ENCODE measurements at places on chromosomes 1 and 21.

DNA sequence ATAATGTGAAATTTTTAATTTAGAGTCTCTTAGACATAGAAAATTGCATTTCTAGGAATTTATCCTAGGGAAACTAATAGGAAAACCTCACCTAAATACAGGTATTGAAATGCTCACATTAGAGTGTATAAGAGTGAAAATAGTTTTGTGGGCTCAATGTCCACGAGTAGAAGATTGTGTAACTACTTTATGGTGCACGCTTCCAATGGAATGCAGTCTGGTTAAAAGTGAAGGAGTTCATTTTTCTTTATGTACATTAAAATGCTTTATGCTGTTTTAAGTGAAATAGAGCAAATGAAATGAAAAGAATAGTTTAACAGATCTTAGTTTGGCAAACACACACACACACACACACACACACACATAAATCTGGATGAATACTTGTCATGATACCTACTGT is 278.2 kb downstream of the USP25 start:
- no peak for DNase-seq

DNA sequence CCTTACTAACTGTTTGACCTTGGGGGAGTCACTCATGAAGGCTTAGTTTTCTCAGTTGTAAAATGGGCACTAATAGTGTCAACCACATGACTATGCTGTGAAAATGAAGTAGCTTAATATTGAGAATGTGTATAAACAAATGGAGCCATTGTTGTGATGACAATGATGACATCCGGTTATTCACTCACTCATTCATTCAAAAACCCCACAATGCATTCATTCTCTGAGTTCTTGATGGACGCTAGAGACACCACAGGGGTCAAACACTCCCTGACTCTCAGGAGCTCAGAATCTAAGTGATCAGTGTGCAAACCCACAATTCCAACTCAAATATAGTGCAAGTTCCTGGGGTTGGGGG is 138.9 kb downstream of the FOXD2 start:
- no peak for DNase-seq

DNA sequence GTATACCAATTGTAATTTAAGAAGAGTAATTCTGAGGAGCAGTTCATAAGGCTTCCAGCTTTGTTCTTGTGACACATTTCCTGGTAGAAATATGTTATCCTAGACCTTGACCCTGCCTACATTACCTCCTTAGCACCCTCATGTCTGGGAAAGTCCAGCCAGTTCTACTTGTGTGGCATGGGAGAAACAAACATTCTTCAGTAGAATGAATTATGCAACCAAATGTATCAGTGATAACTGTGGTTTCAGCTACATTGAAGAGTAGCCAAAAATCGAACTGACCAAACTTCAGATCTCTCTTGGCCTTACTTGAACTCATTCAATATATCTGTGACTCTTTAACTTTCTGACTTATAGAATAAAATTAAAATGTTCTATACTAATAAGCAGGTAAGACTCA is 308.1 kb upstream of the LYPLAL1 start:
- DNase-seq = no peak

DNA sequence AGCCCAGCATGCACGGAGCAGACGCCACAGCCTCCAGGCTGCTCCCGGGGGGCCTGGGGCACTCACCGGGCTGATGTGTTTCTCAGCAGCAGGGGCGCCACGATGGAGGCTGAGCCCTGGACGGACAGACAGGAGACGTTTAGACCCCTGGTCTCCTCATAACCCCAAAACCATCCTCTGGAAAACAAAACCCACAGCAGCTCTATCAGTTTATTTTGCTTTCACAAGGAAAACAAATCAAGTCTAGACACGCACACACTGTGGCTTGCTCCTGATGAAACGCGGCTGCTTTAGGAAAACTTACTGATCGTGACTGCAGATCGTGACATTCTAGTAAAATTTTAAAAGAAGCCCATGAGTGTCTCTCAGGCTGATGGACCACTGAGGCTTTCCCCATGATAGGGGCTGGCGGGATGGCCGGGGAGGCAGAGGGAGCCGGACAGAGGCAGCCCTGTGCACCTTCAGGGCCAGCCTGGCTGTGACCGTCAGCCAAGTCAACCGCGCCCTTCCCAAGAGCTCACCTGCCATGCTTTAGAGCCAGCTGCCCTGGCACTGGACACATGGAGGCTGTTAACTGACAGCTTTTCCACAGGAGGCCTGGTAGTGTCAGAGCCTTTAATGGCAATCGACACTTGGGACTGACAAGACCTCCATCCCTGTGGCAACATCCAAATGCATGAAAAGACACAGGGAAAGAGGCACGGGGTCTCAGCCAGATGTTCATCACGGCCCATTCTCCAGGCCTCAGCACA is 5.2 kb downstream of the POFUT2 start:
- no peak for DNase-seq

GRCh38 chr1:169943963-169944526 is 50.3 kb upstream of the SCYL3 start:
- DNase-seq = no peak

DNA sequence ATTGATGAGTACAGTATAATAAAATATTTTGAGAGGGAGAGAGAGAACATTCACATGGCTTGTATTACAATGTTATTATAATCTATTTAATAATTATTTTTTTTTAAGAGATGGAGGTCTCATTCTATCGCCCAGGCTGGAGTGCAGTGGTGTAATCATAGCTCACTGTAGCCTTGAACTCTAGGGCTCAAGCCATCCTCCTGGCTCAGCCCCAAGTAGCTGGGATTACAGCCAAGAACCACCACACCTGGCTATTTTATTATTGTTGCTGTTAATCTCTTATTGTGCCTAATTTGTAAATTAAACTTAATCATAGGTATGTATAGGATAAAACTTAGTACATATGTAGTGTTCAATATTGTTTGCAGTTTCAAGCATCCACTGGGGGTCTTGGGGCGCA is 57.8 kb downstream of the HS2ST1 start:
- no peak for DNase-seq

DNA sequence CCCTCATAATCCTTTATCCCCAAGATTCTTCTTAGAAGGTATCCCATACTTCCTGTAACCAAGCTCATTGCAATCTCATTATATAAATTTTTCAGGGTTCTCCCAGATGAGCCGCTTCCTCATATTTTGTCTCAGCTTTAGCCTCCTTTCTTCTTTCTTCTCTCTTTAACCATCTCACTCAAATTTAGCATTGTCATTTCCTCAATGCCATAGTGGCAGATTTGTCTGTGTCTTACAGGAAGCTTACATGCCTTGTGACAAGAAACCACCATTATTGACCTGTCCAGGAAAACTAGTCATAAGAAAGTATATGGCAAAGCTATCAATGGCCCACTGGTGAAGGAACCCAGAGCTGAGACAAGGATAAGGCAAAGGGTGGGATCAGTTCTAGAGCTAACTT is 6.0 kb upstream of the FCRL2 start:
- peak; percentile 2 for DNase-seq

DNA sequence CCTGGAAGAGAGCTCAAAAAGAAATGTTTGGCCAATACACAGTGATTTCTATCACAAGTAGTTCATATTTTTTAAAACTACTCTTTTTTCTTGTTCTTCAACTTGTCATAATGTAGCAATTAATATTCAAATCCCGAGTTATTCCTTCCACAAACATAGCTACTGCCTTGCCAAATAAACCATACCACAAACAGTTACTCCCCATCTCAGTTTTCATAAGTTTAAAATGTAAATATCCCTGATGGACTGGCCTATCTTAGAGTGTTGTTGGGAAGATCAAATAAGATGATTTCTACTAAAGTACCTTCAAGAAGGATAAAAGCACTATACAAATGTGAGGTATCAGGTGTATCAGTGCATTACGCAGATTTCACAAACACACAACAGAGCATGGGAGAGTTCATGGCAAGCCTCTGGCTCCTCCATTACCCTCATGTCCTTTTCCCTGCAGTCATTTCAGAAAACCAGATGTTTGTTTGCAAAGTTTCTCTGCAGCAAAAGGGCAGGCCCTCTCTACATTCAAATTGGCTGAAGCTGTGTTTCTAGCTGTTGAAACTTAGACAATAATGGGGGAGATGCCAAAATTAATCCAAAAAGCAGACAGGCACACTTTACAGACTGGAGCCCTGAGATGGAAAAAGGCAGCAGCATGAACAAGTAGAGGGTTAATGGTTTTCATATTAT is 16.1 kb downstream of the WLS start:
- no peak for DNase-seq

GRCh38 chr1:17585266-17585987 is 45.9 kb downstream of the ARHGEF10L start:
- no peak for DNase-seq

DNA sequence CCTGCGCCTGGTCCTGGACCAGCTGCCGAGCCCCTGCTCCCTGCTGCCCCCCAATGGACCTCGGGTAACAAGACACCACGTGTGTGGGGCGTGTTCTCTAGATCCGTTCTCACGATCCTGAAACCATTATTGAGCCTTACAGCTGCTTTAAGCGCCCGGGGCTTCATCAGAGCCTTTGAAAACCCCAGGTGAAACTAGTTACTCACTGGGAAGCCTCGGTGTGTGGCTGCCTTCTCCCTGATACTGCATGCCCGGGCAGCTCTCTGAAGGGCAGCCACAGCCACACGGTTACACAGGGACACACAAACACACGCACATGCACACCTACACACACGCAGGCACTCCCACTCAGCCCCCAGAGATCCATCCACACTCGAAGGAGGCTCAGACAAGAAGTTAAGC is 5.3 kb downstream of the HES2 start:
- DNase-seq = peak; percentile 68

DNA sequence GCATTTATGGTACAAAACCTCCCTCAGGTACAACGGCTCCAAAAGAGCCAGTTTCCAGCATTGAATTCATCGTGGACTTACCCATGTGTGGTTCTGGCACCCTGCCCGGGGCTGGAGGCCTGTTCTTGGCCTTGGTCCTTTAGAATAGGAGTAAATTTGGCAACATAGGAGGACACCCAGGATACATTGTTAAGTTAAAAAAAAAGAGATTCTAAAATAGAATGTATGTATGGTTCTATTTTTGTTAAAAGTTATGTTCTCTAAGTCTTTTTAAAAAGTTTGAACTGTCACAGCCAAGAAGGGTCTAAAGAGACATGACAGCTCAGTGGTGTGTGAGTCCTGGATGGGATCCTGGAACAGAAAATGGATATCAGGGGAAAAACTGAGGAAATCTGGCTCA is 25.9 kb downstream of the EPHX1 start:
- DNase-seq = no peak

DNA sequence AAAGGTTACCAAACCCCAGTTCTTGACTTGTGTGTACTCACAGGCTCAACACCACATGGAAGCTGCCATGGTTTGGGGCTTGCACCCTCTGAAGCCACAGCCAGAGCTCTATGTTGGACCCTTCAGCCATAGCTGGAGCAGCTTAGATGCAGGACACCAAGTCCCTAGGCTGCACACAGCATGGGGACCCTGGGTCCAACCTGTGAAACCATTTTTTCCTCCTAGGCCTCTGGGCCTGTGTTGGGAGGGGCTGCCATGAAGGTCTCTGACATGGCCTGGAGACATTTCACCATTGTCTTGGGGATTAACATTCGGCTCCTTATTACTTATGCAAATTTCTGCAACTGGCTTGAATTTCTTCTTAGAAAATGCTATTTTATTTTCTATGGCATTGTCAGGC is 62.1 kb upstream of the PRRX1 start:
- DNase-seq = no peak

DNA sequence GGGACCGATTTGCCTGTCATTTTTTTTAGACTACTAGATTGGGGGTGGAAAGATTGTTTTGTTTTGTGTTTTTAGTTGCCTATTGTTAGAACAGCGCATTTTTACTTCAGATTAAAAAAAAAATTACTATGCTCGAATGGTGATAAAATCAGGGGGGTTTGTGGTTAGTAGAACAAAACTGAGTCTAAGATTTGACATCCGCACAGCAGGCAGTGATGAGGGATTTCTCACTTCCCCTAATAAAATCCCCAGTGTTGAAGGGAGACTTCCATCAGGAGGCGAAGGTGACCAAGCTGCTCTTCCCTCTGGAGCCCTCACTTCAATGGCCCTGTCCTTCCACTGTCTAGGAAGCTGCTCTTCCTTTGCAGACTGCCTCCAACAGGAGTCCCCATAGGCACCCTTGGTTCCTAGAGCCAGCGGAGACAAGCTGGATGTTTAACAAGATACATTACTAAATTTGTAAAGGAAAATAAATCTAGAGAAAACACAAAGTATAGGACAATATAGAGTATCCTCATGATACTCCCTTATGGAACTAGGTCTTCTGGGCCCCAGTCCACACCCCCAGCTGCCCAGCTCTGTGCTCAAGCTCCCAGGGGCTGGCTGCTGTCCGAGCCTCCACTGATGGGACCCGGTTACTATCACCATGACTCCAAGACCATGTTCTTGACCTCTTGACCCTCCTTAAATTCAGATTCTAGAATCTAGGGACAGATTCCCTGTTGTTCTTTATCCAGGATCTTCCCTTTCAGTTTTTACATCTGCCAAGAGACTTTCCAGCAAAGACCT is 31.0 kb downstream of the TENT5C start:
- no peak for DNase-seq

DNA sequence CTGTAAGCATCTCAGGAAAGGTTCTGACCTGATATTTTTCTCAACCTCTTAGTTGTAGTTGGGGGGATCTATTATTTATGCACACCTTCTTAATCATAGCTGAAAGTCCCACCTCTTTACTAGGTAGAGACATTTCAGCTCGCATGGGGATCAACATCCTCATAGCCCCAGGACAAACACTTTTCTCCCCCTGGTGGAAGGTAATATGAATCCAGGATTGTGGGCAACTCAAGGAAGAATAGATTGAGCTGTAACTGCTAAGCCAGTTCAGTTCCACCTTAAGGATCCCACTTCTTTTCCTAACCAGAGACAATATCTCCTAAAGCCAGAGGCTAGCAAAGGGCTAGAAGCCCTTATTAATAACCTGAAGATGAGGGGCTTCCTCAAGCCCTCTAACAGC is 25.4 kb upstream of the SMYD3 start:
- no peak for DNase-seq

DNA sequence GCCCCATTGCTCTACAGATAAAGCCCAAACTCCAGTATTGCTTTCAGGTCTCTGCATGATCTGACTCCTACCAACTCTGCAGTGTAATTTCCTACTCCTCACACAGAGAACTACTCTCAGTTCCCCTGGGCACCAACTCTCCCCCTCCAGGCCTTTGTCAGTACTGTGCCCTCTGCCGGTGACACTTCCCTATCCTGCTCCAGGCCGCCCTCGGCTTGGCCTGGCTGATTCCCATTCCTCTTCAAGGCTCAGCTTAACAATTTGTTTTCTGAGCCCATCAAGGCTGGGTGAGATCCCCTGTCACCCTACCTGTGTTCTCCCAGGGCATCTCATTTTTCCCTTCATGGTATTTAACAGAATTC is 2.6 kb downstream of the SLAMF8 start:
- DNase-seq = peak; percentile 77
